ENCODE measurements at places on chromosomes 6 and 20. TPM values are rescaled to one million over a fixed set of nuclear protein-coding genes. Genes with fewer than 3 reads are reported as not detected.

PTPRK gene
- total RNA-seq: 25.9 TPM

GLP1R gene
- total RNA-seq: 1.6 TPM

SLC22A16 gene
- total RNA-seq: 0.22 TPM

MYB gene
- total RNA-seq: 0.22 TPM

TRIM31 gene
- total RNA-seq: not detected

ELMO2 gene
- total RNA-seq: 84.9 TPM

ZNFX1 gene
- total RNA-seq: 40.7 TPM

ZBP1 gene
- total RNA-seq: 0.49 TPM

FAM184A gene
- 7.8 TPM for total RNA-seq

PSORS1C1 gene
- 0.62 TPM for total RNA-seq

STMND1 gene
- 0.27 TPM for total RNA-seq

CCN6 gene
- total RNA-seq: 0.18 TPM

SALL4 gene
- 2.6 TPM for total RNA-seq

SLC17A1 gene
- total RNA-seq: not detected

RBM24 gene
- total RNA-seq: 3.1 TPM

TBXT gene
- total RNA-seq: not detected

COL21A1 gene
- 31.4 TPM for total RNA-seq

TPX2 gene
- total RNA-seq: 0.71 TPM

CDH26 gene
- 3.6 TPM for total RNA-seq

COL19A1 gene
- total RNA-seq: 0.98 TPM

PAX1 gene
- total RNA-seq: 0.27 TPM

PDE7B gene
- 13.3 TPM for total RNA-seq

ULBP3 gene
- 2.9 TPM for total RNA-seq

TFAP2B gene
- not detected for total RNA-seq

WFDC5 gene
- not detected for total RNA-seq

HSPA12B gene
- 20.4 TPM for total RNA-seq

PCK1 gene
- total RNA-seq: 5.3 TPM

ARFGEF3 gene
- total RNA-seq: 7.4 TPM

LY6G5C gene
- 2.1 TPM for total RNA-seq

ANKRD66 gene
- total RNA-seq: not detected

NCOA7 gene
- total RNA-seq: 69.0 TPM

OR2H1 gene
- total RNA-seq: not detected
